Activated CD4-positive, alpha-beta T cell treated with anti-CD3 and anti-CD28 coated beads, Interleukin-2, amount 10 ng/mL, durations not matched to agents 24 days and 14 days (primary cell): ENCODE measurements at places on chromosomes 12 and 14.

DNA sequence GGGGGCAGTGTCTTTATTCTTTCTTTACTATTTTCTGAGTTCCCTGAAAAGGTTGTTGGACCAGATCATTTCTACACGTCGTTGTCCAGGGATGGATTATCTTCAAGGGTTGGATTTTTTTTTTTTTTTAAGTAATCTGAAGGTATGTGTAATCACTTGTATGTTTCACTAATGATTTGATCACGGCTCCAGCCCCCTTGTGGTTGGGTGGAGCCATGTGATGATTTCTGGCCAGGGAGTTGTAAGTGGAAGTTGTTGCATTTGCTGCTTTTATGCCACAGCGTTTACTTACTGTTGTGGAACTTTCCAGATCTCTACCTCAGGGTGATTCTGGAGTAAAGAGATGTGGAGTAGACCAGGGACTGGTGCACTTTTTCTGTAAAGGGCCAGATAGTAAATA, 390.3 kb downstream of the AACS start:
- peak; percentile 26 for DNase-seq

- peak; percentile 79 for DNase-seq
Measured at GRCh38 chr14:55245657-55246268, 25.5 kb upstream of the FBXO34 start.

DNA sequence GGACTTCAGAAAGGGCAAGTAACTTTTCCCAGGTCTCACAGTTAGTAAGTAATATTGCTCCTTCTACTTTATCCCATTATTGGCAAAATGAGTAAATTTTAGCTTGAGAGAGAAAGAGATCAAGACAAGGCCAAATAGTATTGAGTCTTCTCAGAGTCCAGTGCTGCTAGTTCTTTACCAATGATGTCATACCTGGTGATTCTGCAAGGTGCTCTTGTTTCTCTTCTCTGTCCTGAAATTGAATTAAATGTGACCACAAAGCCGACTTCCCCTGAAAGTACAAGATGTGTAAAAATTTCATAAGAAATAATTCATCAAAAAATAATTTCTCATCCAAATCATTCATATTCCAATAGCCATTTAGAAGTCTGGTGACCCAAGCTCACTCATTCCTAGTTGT, 97.5 kb upstream of the SINHCAF start:
- DNase-seq: no peak

- DNase-seq: no peak
Measured at GRCh38 chr14:30974628-30975027, 50.8 kb upstream of the AP4S1 start.

DNA sequence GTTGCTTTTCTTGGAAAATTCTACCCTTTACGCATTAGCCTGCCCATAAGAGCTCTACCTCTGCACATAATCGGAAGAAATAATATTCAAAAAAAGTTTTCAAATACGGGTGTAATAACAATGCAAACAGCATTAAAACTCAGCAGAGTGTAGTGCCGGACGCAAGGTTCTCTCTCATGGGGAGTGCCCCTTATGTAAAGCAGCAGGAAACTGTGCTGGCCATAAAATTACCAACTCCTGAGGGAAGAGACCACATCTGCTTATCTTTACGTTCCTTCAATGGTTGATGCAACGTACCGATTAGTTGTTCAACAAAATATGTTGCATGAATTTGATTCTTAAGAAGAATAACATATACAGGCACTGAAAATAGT, 118.7 kb upstream of the TMCC3 start:
- no peak for DNase-seq

DNA sequence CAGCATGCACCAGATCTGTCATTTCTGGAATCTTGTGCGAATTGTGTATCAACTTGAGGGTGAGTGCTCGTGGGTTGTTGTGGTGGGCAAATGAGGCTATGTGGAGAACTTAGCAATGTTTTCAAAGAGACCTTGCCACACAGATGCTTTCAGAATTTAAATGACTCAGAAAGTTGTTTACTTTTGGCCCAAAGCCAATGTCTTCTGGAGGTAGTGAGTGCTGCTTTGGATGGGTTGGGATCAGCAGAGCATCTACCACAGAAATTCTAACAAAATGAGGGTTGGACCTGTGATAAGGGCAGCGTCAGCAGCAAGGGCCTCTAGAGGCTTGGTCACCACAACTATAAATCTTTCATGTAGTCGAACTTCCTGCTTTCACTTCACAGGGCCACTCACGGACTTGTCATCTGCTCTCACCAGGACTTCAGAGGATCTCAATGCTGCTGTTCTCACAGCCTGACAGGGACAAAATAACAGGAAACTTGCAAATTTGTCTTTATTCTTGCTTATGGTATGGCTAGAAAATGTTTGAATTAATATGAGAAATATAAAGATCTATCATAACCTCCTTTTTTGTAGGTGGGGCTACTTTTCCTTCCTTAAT, 111.4 kb downstream of the DACT1 start:
- DNase-seq: peak; percentile 75

DNA sequence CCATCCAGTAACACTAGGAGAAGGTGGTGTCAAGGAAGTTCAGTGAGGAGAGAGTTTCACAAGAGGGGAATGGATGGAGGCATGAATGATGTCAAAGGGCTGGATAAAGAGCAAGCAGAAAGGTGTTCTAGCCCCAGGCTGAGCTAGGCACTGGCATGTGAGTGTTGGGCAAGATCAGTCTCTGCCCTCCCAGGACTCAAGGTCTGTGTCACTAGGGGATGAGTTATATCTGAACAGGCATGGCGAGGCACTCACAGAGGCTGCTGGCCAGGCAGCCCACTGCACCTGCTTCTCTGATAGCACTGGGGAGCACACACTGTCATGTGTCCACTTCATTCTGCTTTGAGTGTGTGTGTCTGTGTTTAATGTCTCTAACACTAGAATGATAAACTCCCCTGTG, 903.8 kb downstream of the BCL11B start:
- DNase-seq: no peak

- DNase-seq: no peak
Measured at GRCh38 chr14:54480830-54481562, 7.8 kb downstream of the GMFB start.

GRCh38 chr12:28021704-28022103, 49.2 kb upstream of the PTHLH start:
- no peak for DNase-seq

GRCh38 chr12:76922866-76923265, 44.0 kb upstream of the CSRP2 start:
- no peak for DNase-seq

DNA sequence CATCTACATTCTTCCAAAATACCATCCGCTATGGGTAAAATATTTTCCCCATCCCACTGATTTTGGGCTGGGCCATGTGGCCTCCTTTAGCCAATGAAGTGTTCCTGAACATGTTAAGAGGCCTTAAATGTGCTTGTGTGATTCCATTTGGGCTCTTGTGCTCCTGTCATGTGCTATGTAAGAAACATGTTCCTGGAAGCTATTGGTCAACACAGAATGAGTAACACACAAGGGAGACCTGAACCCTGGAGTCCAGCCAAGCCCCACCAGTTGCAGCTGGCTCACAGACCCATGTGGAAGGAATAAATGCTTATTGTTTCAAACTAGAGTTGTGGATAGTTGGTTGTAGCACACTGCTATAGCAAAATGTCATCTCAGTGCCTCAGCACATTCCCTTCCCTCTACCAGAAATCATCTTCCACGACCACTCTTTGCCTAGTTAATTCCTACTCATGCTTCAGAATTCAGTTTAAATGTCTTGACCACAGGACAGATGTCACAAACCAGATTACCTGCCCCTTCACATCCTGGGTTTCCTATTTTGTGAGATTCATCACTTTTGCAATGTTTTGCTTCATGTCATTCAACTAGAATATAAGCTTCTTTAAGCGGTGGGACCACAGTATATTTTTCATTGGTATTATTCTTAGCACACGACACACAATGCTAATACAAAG, 217.3 kb upstream of the EEA1 start:
- DNase-seq: no peak

- DNase-seq: no peak
Measured at GRCh38 chr12:128867466-128867865, 14.2 kb downstream of the GLT1D1 start.

DNA sequence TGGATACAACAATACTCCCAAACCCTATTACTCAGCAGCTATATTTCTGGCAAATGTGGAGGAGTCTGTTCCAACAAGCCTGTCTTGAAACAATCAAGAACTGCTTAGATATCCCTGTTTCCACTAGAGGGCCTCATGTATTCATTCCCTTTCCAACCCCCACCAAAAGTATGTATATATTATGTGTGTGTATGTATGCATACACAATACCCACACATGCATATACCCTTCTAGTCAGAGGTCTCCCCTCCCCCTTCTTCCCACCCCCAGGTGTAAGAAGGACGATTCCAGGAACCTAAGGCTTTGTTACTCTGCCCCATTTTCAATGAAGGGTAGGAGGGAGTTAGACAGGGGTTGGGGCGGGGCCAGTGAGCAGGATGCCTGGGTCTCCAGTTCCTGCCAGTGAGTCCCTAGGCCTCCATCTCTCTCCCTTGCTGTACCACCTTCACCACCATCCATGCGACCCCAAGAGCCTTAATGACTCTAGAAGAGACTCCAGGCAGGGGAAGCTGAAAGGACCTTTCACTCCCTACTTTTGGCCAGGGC, at the start of gene DGKA:
Gene DGKA (plus strand): TSS at position 392 of the 546 bp plus-strand sequence. CDS start 5,342 bp downstream, outside the sequence.
- DNase-seq: peak; percentile 94

DNA sequence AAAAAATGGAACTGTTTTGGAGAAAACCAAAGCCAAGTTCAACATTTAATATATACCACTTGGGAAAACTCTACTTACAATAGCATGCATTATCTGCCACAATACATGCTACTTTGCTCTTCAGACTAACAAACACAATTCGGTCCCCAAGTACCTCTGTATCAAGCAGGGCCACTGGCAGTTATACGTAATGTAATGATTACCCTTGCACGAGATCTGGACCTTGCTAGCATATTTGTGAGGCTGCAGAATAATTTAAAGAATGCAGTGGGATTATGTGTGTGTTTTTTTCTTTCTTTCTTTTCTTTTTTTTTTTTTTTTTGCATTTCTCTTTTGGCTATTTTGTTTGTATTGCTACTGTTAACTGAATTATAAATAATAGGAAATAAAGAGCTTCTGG, 22.8 kb upstream of the PYGL start:
- no peak for DNase-seq

DNA sequence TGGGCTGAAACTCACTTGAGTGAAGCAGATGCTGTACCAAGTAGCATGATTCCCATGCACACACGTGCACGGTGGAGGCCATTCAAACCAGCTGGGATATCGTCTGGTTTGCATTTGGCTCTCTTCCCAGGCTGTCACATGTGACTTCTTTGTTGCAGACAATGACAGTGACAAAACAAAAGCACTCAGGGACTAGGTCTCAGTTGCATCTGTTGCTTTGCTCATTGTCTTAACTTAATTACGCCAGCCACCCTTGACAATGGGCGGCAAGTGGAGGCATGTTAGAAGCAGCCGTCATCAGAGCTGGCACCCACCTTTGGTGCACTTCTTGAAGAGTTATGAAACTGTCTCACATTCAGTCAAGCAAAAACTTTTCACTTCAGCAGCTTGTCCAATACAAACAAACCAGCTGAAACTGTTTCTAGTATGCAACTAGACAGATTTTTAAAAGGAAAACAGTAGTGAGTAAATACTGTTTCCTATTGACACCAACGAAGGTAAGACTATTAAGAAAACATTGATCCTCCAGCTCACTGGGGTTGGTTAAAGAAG, 74.3 kb downstream of the IGF1 start:
- no peak for DNase-seq

- no peak for DNase-seq
Measured at GRCh38 chr12:61781021-61781581, 479.1 kb upstream of the USP15 start.

DNA sequence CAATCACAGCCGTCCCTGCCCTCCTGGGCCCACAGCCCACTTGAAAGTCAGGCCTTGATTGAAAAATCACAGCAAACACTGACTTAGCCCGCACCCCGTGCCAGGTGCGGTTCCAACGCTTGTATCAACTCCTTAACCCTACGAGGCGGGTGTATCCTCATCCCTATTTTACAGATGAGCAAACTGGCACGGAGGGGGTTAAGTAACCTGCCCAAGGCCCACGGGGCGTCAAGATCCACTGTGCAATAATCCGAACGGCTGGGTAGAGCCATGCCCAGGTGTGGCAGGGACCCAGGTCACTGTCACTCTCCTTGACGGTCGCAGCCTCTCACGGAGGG, 583 bp downstream of the DNAH10 start:
- no peak for DNase-seq

GRCh38 chr12:20309504-20310148, 58.7 kb upstream of the PDE3A start:
- DNase-seq: no peak

GRCh38 chr12:29102741-29103140, 46.3 kb upstream of the FAR2 start:
- DNase-seq: no peak

- DNase-seq: no peak
Measured at GRCh38 chr12:52949413-52950331, 754 bp downstream of the KRT18 start.
